Gastrocnemius medialis (tissue), 4 donors: ENCODE measurements at places on chromosomes 12 and 14.

- no peak for DNase-seq
Measured at GRCh38 chr14:57498659-57499058, 5.0 kb upstream of the CCDC198 start.

DNA sequence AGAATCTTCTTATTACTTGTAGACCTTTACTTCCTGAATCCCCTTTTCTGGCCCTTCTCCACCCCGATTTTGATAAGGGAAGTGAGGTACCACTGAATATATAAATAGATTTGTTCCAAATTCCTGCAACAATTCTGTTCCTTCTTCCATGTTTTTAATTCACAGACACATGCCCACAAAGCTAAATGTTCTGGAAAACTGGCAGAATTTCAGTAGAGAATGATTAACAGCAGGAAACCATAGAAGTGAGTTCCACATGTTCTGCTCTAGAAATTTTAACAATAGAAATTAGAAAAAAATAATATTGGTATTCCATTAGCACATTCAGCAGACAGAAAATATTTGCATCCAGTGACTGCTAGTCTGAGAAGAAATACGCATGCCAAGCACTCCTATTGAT, 139.6 kb downstream of the SLC2A13 start:
- no peak for DNase-seq

DNA sequence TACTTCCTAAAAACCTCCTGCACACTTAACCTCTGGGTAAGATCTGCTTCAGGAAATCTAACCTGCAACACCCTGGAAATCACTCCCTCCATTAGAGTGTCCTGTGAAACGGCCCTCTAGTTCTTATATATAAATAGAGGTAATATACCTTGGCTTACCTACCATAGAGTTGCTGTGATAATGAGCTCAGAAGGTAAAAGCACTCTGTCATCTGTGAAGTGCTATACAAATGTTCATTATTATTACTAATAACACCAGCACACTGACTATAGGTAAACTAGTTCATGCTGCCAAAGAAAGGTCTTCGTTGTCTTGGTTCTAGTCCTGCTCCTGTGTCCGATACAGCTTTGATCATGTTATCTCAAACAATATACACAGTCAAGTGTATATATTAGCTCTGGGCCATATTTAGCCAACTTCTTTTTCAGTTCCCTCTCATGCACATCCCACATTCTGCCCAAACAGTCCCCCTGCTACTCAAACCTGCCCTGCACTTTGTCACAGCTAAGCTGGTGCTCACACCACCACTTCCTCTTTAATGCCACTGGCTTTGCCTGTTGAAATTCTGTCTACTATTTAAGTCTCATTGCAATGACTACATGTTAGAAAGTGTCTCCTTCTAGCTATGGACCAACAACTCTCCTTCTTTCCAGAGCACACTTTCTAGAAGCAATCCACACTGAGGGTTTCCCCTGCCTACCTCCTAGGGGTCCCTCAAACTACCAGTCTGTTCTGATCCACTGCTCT, 5.1 kb downstream of the E2F7 start:
- DNase-seq, result no peak

GRCh38 chr12:107320929-107321631, 227.7 kb upstream of the CRY1 start:
- DNase-seq, result no peak

GRCh38 chr12:42213023-42213422, 25.0 kb downstream of the YAF2 start:
- DNase-seq, result peak; percentile 19

GRCh38 chr14:100325958-100326357, 2.8 kb downstream of the SLC25A47 start:
- DNase-seq, result no peak

GRCh38 chr14:102592763-102593060, 263 bp downstream of the RCOR1 start:
- DNase-seq, result no peak

DNA sequence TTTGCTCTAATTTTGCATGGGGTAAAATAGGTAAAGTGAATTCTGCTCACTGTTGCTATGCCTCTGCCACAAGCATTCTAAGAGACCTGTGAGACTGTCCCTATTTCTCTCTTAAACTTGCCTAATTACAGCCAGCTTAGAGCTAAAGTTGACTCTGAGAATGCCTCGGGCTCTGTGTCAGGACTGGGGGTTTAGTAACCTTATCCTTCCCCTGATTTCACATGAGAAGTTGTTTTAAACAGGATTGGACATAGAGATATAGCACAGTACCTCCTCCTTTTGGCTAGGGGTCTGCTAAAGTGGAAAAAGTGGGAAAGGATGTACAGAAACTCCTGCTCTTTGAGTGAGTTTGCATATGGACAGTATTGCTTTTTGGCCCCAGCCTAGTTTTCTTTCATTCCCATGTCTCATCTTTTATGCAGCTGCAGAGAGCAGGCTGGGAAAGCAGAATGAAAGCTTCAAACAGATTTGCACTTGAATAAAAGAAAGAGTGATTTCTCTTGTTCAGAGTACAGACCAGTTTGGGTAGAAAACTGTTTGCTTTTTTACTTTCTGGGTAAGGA, 122.0 kb downstream of the RAD51B start:
- no peak for DNase-seq

DNA sequence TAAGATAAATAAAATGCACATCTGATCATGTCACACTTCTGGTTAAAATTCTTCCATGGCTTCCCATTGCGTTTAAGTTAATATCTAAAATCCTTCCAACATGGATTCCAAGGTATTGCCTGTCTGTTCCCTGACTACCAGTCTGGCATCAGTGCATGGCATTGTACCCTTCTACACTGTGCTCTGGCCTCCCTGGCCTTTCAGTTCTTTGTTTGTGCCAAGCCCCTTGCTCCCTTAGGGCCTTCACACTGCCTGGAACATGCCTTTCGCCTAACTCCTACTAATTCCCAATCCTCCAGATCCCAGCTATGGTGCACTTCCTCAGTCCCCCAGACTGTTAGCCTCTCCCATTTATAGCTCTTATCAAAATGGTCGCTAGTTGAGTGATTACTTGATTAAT, 6.3 kb downstream of the CIPC start:
- no peak for DNase-seq

- no peak for DNase-seq
Measured at GRCh38 chr14:87097015-87097414, 896.0 kb downstream of the GALC start.

- no peak for DNase-seq
Measured at GRCh38 chr12:133106253-133106652, 23.8 kb downstream of the ZNF891 start.

GRCh38 chr14:59275668-59276067, 87.2 kb downstream of the DAAM1 start:
- no peak for DNase-seq

DNA sequence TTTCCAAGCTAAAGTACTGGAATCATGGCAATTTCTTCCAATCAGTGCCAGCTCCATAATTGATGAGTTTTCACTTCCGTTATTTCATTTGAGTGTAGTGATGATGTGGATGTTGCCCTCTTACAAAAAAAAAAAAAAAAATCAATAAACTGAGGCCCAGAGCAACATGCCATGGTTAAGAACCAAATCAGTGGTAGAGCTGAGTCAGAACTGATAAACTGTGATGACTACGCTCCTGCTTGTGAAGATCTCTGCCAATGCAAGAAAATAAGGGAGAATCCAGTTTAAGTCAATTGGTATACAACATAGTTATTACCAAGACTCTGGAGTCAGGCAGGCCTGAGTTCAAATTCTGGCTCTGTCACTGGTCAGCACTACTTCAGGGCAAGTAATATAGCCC, 102.7 kb downstream of the GPR135 start:
- DNase-seq, result no peak

DNA sequence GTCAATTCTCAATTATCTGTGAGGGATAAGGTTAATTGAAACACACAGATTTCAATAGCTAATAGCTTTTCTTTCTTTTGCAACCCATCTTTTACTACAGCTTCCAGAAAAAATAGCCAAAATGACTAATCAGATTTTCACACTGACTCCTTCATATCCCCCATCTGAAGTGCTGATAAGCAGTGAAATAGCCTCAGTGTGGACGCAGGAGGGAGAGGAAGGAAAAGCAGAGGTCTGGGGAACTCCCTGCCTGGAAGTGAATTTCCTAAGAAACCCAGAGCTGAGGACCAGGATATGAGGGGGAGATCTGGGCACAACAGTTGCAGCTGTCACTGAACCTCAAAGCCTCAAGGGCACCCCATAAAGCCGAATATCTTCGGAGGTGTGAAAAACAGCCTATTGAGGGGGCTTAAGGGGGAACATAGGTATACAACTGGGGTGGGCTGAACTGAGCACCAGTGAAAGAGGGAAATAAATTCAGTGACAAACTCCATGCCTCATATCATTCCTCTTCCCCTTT, 60.9 kb downstream of the EMP1 start:
- DNase-seq, result no peak

DNA sequence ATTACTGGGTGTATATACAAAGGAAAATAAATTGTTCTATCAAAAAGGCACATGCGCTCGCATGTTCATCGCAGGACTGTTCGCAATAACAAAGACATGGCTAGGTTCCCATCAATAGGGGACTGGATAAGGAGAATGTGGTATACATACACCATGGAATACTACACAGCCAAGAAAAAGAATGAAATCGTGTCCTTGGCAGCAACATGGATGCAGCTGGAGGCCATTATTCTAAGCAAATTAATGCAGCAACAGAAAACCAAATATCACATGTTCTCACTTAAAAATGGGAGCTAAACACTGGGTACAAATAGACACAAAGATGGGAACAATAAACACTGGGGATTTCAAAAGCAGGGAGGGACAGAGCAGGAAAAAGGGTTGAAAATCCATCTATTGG, 58.6 kb downstream of the PKP2 start:
- no peak for DNase-seq

DNA sequence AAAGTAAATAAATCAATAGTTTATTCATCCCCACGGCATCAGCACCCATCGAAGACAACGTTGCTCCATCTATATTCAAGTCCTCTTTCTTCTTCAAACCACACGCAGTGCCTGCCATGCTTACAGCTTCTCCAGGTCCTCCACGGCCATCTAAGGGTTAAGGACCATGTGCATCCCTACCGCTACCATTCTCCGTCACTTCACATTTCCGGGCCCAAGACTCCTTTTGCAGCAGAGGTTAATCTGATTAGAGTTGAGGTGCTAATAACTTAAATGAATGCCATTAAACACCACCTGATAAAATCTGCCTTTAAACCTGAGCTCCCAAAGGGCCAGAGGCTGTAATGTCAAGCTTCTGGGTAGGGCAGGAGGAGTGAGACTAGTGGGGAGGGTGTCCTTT, 79.7 kb upstream of the CCND2 start:
- DNase-seq, result no peak

GRCh38 chr12:72753571-72753970, 481.4 kb downstream of the TRHDE start:
- no peak for DNase-seq

GRCh38 chr14:71331403-71331802, 424.1 kb downstream of the PCNX1 start:
- no peak for DNase-seq

GRCh38 chr12:98243190-98243589, 272.2 kb upstream of the TMPO start:
- no peak for DNase-seq

GRCh38 chr14:93212432-93212831, 5.4 kb downstream of the UBR7 start:
- no peak for DNase-seq
